ENCODE measurements at places on chromosomes 6 and 20.

- no peak for DNase-seq
Measured at GRCh38 chr20:6703047-6703446, 64.4 kb upstream of the BMP2 start.

GRCh38 chr6:14719270-14719669 is 526.6 kb upstream of the JARID2 start:
- no peak for DNase-seq

- DNase-seq, result no peak
Measured at GRCh38 chr6:30875244-30876038, 8.9 kb upstream of the DDR1 start.

- DNase-seq, result no peak
Measured at GRCh38 chr6:111524735-111525134, 41.7 kb upstream of the REV3L start.

DNA sequence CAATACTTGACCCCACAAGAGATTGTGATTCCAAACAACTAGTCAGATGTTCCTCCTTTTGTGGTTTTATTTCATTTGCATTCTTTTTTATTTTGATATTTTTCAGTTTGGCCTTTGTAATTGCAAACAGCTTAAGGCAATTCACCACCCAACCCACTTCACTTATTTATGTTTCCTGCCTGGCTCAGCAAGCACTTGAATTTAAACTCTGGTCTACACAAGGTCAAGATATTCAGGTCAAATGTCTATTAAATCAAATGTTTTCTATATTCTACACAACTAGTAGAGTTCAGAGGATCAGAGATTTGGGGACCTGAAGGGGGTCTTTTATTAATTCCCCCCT is 100.1 kb downstream of the SGK1 start:
- DNase-seq, result no peak

DNA sequence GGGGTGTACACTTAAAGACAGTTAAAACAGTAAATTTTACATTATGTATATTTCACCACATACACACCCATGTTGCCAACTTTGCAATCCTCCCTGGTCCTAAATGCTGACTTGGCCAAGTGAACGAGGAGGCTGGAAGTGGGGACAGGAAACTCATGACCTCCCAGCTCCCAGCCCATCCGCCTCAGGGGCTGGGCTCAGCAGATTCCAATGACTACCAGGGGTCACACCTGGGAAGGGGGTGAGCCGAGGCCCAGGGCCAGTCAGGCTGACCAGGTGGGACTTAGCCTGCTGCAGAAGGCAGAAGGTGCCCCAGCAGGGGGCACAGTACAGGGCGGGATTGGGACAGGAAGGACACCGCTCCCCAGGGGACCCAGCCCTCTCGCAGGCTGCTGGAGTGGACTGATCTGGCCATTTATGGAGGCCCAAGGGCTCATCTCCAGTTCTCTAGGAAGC is 2.4 kb downstream of the SIGLEC1 start:
- DNase-seq, result no peak

DNA sequence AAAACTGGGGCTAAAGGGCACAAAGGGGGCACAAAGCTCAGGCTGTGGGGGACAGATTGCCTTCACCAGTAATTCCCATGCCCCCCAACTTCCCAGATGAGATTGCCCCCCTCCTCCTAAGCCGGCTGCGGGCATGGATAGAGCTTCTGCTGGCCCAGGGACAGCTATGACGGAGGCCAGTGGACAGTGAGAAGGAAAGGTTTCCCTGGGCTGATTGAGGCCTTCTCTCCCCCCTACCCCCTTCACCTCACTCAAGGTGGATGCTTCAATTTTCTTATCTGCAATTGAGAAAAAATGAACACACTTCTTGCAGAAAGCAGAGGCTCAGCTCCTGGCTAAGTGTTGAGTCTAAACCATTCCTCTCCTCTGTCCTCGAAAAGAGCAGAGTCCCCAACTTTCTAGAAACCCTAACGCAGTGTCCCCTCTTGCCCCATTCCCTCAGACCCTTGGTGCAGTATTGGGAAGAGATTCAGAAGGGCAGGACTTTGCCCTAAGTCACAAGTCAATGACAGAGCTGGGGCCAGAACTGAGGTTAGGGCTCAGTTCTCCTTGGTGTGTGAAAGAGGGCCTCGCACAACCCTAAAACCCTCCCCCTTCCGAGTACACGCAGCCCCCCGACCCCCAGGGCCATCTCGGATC is 808 bp downstream of the SDC4 start:
- DNase-seq, result no peak

GRCh38 chr6:44332585-44332984 is 9.9 kb upstream of the SPATS1 start:
- no peak for DNase-seq

GRCh38 chr6:12353731-12354130 is 63.6 kb downstream of the EDN1 start:
- no peak for DNase-seq

DNA sequence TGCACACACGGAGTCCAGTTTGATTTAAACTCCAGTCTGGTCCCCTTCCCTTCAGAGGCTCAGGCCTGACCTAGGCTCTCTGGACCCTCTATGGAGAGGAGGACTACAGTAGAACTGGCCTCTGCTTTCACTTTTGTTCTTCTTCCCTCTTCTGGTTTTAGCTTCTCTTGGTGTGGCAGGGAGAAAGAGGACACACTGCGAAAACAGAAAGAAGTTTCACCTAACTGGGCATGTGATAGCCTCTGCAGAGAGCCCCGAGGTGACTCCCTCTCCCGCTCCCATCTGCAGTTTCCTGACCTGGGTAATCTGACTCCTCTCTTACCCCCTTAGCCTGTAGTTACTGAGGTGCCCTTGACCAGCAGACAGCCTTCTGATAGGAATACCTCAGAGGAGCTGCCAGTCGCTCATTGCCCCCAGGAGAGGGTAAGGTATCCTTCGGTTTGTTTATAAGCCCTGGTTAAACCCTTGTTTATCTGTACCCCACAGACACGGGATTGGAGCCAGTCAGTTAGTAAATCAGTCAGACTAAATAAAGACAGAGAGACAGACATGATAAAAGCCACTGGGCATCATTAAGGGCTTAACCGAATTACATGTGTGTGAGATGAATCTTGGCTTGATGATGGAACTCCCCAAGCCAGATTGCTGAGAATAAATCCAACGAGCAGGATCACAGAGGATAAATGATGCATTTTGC is 12.0 kb upstream of the DTNBP1 start:
- DNase-seq, result no peak

DNA sequence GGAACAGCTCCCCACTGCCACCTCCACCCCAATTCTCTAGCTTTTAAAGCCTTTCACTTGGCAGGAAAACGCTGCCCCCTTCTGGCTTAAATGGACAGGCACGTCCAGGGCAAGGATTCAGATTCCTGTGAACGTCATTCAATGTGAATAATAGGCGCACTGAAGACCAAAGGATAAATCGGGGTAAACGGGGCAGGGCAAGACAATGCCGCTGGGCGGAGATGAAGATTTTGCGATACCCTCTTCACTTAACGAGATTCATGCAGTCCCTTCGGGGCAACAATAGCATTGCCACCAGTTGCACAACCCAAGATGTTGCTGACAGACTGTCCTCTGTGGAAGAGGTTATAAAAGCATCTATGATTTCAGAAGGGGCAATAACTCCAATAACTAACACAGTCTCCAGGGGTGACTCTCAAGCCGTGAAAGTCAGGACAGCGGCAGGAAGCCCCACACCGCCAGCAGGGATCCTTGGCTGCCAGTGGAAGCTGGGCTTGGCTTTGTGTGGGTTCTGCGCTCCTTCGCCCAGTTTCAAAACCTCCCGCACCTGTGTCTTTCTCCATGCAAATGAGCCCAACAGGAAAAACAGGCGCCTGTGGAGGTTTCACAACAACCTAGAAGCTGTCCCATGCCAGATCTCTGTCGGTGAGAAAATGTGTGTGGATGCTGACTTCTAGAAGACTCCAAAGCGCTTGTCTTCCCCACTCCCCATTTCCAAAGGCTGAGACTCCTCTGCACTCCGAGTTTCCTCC is 291.8 kb downstream of the BMP7 start:
- no peak for DNase-seq

GRCh38 chr6:144500892-144501291 is 215.8 kb downstream of the UTRN start:
- no peak for DNase-seq

- no peak for DNase-seq
Measured at GRCh38 chr6:129750360-129750759, 40.4 kb upstream of the ARHGAP18 start.

All from activated T-cell treated with anti-CD3 and anti-CD28 coated beads, Interleukin-2, amount 50 U/mL, for 1 hour (primary cell).